Endothelial cell of umbilical vein (primary cell): ENCODE measurements at places on chromosomes 7 and 10. TPM values are rescaled to one million over a fixed set of nuclear protein-coding genes. Genes with fewer than 3 reads are reported as not detected.

DNA sequence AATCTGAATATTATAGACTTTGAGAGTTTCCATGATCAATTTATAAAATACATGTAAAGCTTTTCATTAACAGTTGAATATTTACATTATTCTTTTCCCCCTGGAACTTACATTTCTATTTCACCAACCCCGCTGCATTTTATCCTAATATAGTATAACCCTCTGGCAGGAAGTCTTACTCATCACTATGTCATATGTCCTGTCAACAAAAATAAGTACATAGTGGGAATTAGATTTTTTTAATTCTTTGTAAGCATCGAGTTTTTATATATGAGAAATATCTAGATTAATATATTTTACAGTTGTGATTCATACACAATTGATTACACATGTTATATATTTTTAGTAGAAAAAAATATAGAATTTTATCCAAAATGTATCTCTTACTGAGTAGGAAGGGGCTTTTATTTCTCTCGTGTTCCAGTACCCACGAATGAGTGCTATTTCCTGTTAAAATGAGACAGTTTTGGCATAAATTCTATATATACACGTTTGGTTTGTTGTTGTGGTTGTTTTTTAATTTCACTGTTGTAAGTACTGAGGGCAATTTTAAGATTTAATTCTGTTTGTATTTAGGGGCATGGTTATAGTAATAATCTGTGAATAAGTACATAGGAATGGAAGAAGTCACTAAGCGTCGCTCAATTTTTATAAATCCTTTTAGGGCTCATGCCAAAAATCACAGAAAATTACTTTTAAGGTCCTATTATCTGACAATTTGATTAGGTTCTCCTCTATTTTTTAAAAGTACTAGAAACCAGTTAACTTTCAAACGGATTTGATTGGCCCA is 87.1 kb downstream of the HECW1 start:
- peak overlapping the region; percentile 52 for H3K27ac ChIP-seq
- H3K27me3 ChIP-seq = no peaks in the 10 kb centered on the region
- peaks cover 15% of the 10 kb centered on the region for H3K4me1 ChIP-seq
- H3K36me3 ChIP-seq = no peaks in the 10 kb centered on the region
- H3K4me3 ChIP-seq = peak overlapping the region; percentile 15
- DNase-seq = peak; percentile 31

- H3K27ac ChIP-seq = no peak overlapping the region
- H3K36me3 ChIP-seq = no peaks in the 10 kb centered on the region
- H3K4me1 ChIP-seq = peaks cover 15% of the 10 kb centered on the region
- no peak overlapping the region for H3K4me3 ChIP-seq
Observed at GRCh38 chr7:370775-371118, 80.8 kb downstream of the FOXL3 start.

DNA sequence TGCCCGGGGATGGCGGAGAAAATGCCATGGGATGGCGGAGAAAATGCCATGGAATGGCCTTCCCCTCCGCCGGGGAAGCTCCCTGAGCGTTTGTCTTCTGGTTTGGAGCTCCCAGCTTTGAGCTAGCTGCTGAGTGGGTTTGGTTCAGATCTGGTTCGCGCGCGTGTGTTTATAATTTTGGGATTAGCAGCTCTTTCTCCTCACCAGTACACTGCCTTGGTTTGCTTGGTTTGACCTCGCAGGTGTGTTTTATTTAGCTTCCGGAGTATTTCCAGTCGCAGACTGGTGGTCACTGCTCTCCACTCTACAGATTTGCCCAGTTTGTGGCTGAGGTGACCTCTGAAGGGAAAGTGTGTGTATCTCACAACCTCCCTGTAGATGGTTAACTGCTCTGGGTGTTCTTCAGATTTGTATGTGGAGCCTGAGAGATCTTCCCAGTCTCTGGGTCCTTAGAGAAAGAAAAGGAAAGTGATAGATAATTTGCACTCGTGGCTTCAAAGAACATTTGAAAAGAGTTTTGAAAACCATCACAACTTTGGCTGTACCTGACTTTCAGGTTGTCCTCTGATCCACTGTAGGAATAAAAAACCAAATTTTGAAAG is 597 bp downstream of the ZNF277 start:
- DNase-seq = peak; percentile 35
- peaks cover 20% of the 10 kb centered on the region for H3K4me1 ChIP-seq
- H3K4me3 ChIP-seq = peak overlapping the region; percentile 82
- H3K36me3 ChIP-seq = no peaks in the 10 kb centered on the region
- H3K27ac ChIP-seq = peak overlapping the region; percentile 41

DNA sequence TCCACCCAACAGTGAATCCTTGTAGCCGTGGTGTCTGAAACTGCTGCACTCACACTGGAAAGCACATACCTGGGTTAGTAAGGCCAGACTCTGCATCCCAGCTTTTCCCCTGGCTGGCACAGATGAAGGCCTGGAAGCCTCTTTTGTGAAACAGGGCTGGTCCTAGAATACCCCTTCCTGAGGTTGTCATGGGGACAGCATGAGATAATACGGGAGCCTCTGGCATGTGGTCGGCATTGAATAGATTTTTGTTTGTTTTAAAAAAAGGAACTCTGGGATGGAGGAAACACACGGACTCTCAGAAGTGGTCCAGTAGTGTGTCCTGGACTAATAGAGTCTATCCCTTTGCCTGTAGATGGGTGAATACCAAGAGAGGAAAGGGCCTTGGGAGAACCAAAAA is 129.7 kb downstream of the TMEM178B start:
- H3K27me3 ChIP-seq = no peaks in the 10 kb centered on the region
- no peak overlapping the region for H3K27ac ChIP-seq
- H3K4me3 ChIP-seq = no peak overlapping the region
- no peak for DNase-seq

- H3K36me3 ChIP-seq = no peaks in the 10 kb centered on the region
- no peaks in the 10 kb centered on the region for H3K4me1 ChIP-seq
- no peak overlapping the region for H3K27ac ChIP-seq
- DNase-seq = no peak
- no peaks in the 10 kb centered on the region for H3K27me3 ChIP-seq
- no peak overlapping the region for H3K4me3 ChIP-seq
Observed at GRCh38 chr10:89019569-89020327, 29.1 kb downstream of the FAS start.

DNA sequence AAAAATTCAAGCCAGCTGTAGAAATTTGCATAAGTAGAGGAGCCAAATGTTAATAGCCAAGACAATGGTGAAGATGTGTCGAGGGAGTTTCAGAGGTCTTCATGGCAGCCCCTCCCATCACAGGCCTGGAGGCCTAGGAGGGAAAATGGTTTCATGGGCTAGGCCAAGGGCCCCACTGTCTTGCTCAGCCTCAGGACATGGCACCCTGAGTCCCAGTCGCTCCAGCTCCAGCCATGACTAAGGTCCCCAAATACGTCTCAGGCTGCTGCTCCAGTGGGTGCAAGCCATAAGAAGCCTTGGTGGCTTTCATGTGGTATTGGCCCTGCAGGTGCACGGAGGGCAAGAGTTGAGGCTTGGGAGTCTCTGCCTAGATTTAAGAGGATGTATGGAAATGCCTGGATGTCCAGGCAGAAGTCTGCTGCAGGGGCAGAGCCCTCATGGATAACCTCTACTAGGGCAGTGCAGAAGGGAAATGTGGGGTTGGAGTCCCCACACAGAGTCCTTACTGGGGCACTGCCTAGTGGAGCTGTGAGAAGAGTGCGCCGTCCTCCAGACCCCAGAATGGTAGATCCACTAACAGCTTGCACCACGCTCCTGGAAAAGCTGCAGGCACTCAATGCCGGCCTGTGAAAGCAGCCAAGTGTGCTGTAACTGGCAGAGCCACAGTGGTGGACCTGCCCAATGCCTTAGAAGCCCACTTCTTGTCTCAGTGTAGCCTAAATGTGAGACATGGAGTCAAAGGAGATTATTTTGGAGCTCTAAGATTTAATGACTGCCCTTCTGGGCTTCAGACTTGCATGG is 19.2 kb downstream of the TBATA start:
- no peaks in the 10 kb centered on the region for H3K36me3 ChIP-seq
- H3K4me3 ChIP-seq = no peak overlapping the region
- peaks cover 2% of the 10 kb centered on the region for H3K27me3 ChIP-seq
- no peak overlapping the region for H3K27ac ChIP-seq

GRCh38 chr10:22609719-22610465 is 104.5 kb downstream of the PIP4K2A start:
- H3K27ac ChIP-seq = no peak overlapping the region
- H3K4me1 ChIP-seq = peaks cover 6% of the 10 kb centered on the region
- no peaks in the 10 kb centered on the region for H3K27me3 ChIP-seq
- no peaks in the 10 kb centered on the region for H3K36me3 ChIP-seq
- H3K4me3 ChIP-seq = no peak overlapping the region

GRCh38 chr10:69629897-69630650 is at the start of gene FAM241B:
Gene FAM241B, plus strand, starts transcription at chr10:69630247. Its CDS starts 1,497 bp downstream, at chr10:69631744.
- DNase-seq = no peak
- H3K4me3 ChIP-seq = no peak within 1 kb of the TSS
- H3K27me3 ChIP-seq = peaks cover 30% of the 10 kb centered on the region
- H3K4me1 ChIP-seq = peaks cover 2% of the 10 kb centered on the region

- DNase-seq = no peak
- no peaks in the 10 kb centered on the region for H3K27me3 ChIP-seq
- H3K36me3 ChIP-seq = peaks cover 4% of the 10 kb centered on the region
- H3K4me3 ChIP-seq = no peak overlapping the region
Observed at GRCh38 chr7:50695026-50695425, 87.7 kb downstream of the GRB10 start.

DNA sequence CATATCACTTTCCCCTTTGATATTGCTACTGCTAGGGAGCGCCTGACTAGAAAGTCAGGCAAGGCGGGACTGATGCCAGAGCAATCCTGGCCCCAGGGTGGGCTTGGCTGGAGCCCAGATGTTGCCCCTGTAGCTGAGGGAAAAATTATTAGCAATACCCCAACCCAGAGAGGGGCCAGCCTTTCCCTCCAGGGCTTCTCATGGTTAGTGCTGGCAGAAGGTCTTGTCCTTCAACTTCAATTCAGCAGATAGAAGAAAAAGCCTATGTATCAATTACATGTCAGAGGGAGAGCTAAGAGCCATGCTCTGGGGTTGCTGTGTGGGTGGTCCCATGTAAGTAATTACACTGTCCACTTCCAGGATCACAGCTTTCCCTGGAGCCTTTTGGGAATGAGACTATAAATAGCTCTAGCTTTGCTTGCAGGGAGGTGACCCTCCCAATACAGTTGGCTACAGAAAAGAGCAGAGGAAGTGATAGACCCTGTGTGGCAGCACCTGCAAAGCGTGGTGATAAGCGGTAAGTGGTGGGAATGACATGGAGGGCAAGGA is 579.1 kb downstream of the CCSER2 start:
- no peak overlapping the region for H3K4me3 ChIP-seq
- no peaks in the 10 kb centered on the region for H3K36me3 ChIP-seq
- DNase-seq = no peak
- no peak overlapping the region for H3K27ac ChIP-seq

DNA sequence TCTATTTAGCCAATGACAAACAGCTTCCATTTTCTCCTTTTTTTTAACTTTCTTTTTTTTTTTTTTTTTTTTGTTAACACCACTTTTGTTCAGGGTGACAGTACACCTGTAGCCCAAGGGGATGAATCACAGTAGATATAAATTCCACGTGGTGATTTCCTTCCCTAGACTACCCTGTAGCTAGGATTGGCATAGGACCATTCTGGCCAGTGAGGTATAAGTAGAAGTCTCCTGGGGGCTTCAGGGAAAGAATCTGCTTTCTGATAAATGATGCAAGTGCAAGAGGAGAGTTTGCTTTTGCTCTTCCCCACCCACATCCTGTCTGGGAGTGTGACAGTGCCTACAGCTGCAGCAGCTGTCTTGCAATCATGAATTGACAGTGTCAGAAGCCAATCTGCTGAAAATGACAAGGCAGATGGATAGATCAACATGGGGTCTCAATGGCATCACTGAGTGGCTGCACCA is 63.2 kb upstream of the TOMM7 start:
- no peak overlapping the region for H3K27ac ChIP-seq
- peaks cover 2% of the 10 kb centered on the region for H3K27me3 ChIP-seq
- no peak for DNase-seq
- no peak overlapping the region for H3K4me3 ChIP-seq
- no peaks in the 10 kb centered on the region for H3K4me1 ChIP-seq

DNA sequence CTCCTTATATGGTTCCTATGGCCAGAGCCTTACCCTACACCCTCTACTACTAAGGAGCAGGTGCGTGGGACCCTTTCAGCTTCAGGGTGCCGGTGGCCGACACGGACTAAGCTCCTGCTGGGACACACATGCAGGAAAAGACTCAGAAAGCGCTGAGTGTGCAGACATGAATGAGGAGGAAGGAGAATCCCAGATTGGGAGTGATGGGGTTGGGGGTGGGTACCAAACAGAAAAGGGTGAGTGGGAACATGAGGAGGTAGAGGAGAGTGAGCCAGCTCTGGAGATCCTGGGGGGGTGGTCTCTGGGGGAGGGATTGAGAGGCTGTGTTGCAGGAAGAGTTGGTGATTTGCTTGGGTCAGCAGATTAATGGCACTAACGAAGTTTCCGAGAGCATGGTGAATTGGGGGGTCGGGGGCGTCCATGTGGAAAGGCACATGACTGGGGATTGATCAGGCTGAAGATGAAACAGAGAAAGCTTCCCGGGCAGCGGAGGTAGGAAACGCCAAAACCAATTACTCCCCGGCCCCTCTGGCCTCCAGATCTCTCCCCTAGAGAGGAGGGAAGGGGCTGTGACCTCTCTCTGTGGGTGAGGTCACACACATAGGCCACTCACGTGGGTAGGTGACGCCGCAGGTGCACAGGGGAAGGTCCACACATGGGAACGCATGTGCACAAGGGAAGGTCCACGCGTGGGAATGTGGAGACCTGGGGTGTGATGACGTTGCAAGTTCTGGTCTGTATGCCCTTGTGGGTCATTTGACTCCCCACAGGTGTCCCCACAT is 37.9 kb upstream of the SLF2 start:
- DNase-seq = no peak
- no peaks in the 10 kb centered on the region for H3K4me1 ChIP-seq
- no peaks in the 10 kb centered on the region for H3K36me3 ChIP-seq
- no peak overlapping the region for H3K4me3 ChIP-seq
- peaks cover 11% of the 10 kb centered on the region for H3K27me3 ChIP-seq
- H3K27ac ChIP-seq = no peak overlapping the region

- no peaks in the 10 kb centered on the region for H3K27me3 ChIP-seq
- no peak for DNase-seq
- no peaks in the 10 kb centered on the region for H3K4me1 ChIP-seq
- peaks cover 4% of the 10 kb centered on the region for H3K36me3 ChIP-seq
Observed at GRCh38 chr7:27825891-27826290, 85.9 kb downstream of the TAX1BP1 start.

DNA sequence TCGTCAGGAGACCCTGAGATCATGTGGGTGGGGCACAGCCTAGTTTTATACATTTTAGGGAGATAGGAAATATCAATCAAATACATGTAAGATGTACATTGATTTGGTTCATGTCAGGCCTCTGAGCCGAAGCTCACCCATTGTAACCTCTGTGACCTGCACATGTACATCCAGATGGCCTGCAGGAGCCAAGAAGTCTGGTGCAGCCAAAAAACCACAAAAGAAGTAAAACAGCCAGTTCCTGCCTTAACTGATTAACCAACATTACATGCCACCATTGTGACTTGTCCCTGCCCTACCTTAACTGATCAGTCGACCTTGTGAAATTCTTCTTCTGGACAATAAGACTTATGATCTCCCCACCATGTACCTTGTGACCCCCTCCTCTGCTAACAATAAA is 16.0 kb upstream of the LRRC61 start:
- no peaks in the 10 kb centered on the region for H3K4me1 ChIP-seq
- DNase-seq = no peak
- no peak overlapping the region for H3K27ac ChIP-seq
- no peak overlapping the region for H3K4me3 ChIP-seq

FBXL13 gene
- total RNA-seq = 4.6 and 5.2 TPM in 2 replicates

FAM131B gene
- 1.4 and 1.6 TPM in 2 replicates for total RNA-seq

GRIFIN gene
- total RNA-seq = not detected in 2 replicates

GRK5 gene
- total RNA-seq = 29.1 and 29.5 TPM in 2 replicates

TRIM24 gene
- 25.4 and 26.1 TPM in 2 replicates for total RNA-seq

GPR15LG gene
- total RNA-seq = not detected in 2 replicates

C7orf57 gene
- total RNA-seq = not detected in 2 replicates
